ENCODE measurements at places on chromosomes 4 and X.

DNA sequence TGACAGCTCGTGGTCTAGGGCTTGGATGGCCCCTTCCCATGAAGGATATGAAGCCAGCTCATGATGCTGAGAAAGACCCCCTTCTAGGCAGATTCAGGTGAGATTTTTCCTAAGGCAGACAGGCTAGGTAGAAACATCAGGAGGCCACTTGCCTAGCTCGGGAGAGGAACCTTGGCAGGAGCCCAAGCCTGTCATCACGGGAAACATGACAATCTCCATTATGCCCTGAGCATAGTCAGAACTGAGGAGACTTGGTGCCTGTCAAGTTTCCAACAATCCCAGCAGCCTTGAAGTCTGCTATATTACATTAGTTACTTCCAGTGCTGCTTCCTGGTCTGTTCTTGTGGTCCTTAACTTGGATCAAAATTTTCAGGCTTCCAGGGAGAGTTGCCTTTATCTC, 18.7 kb upstream of the WDR1 start:
- DNase-seq: no peak

DNA sequence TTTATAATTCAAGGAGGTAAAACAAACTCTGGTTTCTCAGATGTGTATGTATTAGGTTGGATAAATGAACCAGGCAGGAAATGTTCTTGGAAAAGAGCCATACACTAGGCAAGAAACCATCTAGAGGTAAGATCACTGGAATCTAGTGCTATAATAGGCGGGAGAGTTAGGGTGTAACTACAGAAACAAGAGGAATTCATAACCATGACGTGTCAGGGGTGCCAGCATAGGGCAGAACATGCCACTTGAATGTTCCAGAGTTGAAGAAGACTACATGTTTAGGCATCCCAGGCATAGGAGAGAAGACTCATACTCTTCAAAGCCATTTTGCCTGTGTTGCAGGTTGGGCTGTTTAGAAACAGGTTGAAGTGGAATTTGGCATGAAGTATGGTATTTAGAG, 198.7 kb downstream of the CCNG2 start:
- no peak for DNase-seq

DNA sequence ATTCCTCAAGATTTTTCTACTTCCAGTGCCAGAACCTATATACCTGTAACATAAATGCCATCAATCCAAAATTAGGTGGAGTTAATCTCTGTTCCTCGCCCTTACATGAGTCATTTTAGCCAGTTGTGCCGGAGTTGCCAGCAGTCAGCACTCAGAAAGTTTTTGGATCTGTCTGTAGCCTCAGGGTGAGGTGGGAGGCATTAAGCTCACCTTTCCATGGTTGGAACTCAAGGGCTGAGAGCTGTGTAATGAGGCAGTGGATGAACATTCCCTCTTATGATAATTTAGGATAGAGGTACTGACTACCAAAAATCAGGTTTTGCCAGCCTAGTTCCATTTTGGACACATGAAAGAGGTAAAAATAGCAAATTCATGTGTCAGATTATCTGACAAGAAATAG, 1553.1 kb upstream of the ADGRL3 start:
- no peak for DNase-seq

GRCh38 chr4:158781963-158782362, 13.1 kb downstream of the FNIP2 start:
- no peak for DNase-seq

- DNase-seq: no peak
These were observed 8.2 kb downstream of the FHIP1A start for GRCh38 chr4:151417164-151417571.

DNA sequence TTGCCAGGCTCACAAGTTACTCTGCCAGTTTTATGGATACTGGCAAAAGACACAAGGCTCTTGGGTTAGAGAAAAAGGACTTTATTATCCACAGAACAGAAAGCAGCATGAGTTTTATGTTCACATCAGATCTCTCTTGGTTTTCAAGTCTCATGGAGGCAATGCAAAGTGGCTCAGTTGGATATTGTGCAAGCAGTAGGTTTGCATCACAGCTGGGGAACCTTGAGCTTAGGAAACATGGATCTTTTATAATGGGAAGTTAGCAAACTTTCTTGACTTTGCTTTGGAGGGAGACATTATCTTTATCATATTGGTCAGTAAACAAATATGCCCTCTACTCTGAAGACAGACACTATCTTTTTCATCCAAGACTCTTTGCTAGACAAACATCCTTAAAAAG, 109.2 kb upstream of the GRPR start:
- no peak for DNase-seq

- DNase-seq: no peak
These were observed 100.9 kb upstream of the NKX1-1 start for GRCh38 chr4:1506956-1507721.

DNA sequence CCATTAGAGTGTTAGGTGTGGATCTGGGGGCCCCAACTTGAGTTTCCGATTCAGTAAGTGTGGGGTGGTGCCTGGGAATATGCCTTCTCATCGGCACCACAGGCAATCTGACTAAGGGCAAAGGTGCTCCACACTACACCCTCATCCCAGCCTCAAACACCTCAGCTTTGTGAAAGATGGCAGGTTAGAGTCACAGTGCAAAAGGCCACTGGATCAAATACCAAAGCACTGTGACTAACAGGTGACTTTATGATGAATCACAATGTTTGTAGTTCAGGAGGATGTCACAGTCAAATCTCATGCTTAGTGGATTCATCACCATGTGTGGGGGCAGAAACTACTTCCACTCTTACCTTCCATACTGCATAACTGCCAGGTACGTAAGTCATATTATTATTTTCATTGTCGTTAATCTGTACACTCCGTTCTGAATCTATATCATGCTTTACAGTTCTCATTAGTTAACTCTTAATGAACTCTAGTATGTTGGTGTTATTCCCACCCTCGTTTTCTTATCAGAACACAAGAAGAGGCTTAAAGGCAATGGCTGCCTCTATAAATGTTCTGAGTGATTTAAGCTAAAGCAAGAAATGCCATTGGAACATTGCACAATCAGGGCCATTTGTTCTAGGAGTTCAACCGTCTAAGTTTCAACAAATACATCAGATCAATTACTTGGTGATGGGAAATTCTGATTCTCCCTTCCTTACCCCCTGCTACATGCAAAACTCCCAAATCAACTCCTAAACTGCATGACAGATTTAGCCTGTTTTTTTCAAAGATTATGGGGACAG, 50.2 kb downstream of the PRKG2 start:
- no peak for DNase-seq

DNA sequence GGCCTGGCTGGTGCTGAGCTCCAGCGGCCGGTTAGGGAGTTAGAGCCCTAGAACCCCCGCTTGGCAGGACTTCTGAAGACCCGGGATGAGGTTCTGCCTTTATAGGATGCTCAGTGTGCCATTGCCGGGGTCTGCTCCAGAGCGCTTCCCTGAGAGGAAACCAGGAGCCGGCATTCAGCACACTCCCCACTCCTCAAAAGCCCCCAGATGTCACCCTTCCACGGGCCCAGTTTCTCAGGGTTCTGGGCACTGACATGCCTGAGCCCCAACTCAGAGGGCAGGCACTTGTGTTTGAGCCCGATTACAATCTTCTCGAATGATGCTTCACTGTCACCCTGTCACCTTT, 6.5 kb downstream of the NKX3-2 start:
- no peak for DNase-seq

DNA sequence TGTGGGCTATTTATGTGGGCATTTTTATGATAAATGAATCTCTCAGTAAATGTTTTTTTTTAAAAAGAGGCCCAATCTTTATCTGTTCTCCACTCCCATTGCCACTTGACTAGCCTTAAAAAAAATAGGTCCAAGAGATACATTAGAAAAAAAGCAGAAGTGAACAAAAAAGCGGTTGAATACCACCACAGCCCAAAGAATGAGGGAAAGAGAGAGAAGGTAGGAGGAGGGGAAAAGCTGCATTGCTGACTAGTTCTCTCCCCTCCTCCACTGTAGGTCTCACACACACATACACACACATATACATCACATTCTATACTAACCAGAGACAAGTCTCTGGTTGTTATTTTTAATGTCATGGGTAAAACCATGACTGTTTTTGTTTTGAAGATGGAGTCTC, 95.8 kb upstream of the IL13RA1 start:
- no peak for DNase-seq

DNA sequence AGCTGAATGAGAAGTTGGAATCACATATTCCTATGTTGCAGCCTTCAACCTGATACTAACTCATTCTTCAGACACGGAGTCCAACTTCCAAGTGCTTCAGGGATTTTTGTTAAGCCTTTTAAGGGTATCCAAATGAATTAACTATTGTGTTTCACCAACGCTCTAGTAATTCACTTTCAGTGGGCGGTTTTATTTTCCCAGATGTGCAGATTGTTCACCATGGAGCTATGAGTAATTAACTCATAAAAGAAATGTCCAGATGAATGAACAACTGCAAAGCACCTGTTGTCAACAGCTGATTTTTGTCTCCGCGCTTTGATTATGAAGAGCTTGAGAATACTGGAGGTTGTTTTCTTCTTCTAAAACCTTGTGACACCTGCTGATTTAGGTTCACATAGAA, 187.6 kb downstream of the CBR4 start:
- DNase-seq: no peak

- no peak for DNase-seq
These were observed 444.3 kb upstream of the ATOH1 start for GRCh38 chr4:93384241-93384640.

GRCh38 chrX:68665502-68665901, 18.0 kb downstream of the STARD8 start:
- DNase-seq: no peak

GRCh38 chr4:54318904-54319303, 89.8 kb downstream of the PDGFRA start:
- no peak for DNase-seq

DNA sequence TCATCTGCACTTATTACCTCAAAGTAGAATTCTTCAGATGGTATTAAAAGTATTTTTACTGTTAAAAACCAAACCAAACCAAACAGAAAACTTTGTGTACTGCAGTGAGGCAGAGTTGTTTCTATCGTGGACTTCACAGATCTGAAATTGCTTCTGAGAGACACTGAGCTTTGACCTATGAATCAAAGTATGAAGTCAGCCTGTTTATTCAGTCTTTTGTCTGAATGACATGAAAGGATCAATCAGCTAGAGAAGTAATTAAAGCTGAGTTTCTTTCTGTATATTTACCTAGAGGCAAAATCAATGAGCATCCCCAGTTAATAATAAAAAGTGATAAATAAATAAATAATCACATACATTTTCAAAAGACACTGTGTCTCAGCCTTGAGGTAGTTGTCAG, 2121.0 kb downstream of the PCDH7 start:
- DNase-seq: no peak

GRCh38 chr4:150699599-150699998, 117.6 kb downstream of the MAB21L2 start:
- no peak for DNase-seq

- DNase-seq: no peak
These were observed 170.5 kb downstream of the SLC39A8 start for GRCh38 chr4:102174719-102175189.

GRCh38 chr4:88661739-88662138, 35.9 kb downstream of the NAP1L5 start:
- no peak for DNase-seq

DNA sequence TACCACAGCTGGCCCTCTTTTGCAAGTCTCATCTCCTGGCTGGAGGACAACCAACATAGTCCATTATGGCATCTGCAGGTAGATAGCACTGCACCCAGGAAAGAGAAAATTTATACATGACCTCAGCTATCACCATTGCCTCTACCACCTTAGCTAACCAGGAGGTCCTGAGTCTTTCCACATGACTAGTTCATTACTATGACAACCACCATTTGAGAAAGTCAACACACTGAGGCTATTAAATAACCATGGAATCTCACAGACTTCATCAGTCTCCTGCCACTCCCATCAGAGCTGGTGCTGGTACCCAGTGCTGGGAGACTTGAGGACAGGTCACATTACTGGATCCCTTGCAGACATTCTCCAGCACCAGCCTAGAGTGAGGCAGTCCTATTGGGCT, 285.9 kb downstream of the GBA3 start:
- no peak for DNase-seq

DNA sequence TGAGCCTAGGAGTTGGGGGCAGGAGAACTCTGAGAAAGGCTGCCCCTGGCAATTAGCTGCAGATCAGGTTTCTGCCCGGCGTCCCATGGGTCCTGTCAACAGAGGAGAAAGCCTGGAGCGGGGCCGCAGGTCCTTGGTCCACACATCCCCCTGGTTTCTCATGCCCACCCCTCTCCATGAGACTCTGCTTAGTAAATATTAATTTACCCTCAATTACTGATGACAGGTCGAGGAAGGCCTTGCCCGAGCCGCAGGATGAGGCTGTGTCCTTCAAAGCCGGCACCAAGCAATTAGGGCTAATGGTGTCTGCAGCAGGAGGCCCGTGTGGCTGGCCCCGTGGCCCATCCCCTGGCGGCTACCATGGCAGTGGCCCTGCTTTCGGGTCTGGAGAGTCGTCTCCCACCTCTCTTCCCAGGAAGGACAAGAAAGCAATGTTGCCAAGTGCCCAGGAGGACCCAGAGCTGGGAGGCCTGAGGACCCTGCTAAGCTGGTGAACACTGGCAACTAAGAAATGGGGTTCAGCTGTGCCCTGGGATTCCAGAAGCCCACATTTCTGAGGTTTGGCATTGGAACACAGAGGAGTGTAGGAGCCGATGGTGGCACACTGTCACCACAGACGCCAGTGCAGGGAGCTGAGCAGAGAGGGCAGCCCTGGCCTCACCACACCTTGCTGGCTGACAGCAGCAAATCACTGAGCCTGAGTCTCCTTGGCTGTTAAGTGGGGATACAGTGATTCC, 114.6 kb downstream of the CPZ start:
- DNase-seq: no peak

GRCh38 chrX:37825215-37825842, 22.0 kb downstream of the DYNLT3 start:
- no peak for DNase-seq

GRCh38 chr4:15374656-15375055, 53.2 kb upstream of the C1QTNF7 start:
- no peak for DNase-seq
